ENCODE measurements at places on chromosomes 1 and 21. TPM values are rescaled to one million over a fixed set of nuclear protein-coding genes. Genes with fewer than 3 reads are reported as not detected.

DNA sequence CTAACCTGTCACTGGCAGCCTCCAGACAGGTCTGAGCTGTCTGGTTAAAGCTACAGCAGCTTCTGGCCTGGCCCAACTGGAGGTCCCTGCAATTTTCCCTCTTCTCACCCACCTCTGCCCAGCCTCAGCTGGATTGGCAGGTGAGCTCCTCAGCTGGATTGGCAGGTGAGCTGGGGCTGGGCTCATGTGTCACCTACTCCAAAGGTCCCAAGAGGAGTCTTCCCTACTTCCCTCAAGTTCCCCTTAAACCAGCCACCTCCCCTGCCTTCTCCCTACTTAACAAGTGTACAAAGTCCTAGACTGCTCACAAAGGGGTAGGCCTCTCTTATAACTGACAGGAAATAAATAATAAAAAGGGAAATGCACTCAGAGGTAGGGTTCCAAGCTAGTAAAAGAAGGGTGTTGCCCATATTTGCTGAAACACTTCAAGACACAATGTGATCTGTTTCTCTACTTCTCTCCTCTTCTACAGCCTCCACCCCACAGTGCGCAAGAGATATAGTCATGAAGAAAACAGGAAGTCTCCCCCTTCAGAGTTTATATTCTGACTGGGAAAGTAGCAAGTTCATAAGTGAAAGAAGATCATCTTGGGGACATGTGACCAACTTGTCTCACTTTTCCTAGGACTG is at the start of gene GPA33:
GPA33 (minus strand) TSS at position 64 of the 629 bp plus-strand sequence. CDS start 90 bp downstream, outside the sequence.
- ATAC-seq, result no peak

DNA sequence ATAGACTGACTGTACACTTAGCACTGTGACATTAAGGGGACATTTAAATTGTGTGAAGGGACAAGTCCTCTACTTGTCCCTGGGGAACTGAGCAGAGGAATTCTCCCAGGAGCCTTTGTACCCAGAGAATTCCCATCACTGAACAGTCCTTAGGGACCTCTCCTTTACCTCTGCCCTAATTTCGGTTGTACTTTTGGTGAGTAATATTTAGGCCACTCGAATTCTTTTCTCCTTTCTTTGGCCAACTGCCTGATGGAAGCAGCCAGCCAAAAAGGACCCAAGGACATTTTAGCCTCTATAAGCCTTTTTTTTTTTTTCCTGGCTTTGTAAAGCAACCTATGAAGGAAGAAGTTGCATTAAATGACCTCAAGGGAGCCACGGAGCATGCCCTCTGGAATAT is 71.5 kb downstream of the NR5A2 start:
- no peak for ATAC-seq

LIN28A gene
- 0.14 TPM for total RNA-seq

KCNK1 gene
- 3.0 TPM for total RNA-seq

DNA sequence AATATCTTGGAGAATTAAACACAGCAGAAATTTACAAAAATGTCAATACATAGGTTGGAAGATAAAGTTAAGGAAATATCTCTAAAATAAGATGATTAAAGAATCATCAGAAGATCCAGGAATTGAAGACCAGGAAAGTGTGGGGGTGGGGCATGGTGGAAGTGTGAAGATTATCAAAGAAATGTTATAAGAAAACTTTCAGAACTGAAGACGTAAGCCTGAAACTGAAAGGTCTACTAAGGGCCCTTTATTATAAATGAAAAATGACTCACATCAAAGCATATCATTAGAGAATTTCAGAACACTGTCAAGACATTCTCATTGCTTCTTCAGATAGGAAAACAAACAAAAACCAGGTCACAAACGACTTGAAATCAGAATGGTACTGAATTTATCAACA is 92.4 kb upstream of the DPT start:
- ATAC-seq, result no peak

- no peak for ATAC-seq
These were observed 33.6 kb downstream of the PLPPR4 start for GRCh38 chr1:99297923-99298322.
